ENCODE measurements at places on chromosomes 1 and 21. TPM values are rescaled to one million over a fixed set of nuclear protein-coding genes. Genes with fewer than 3 reads are reported as not detected.

OR2AJ1 gene
- not detected for total RNA-seq

DNAJC6 gene
- 0.72 TPM for total RNA-seq

- no peak for DNase-seq
Observed at GRCh38 chr1:223271085-223271781, 92.7 kb downstream of the SUSD4 start.

DNA sequence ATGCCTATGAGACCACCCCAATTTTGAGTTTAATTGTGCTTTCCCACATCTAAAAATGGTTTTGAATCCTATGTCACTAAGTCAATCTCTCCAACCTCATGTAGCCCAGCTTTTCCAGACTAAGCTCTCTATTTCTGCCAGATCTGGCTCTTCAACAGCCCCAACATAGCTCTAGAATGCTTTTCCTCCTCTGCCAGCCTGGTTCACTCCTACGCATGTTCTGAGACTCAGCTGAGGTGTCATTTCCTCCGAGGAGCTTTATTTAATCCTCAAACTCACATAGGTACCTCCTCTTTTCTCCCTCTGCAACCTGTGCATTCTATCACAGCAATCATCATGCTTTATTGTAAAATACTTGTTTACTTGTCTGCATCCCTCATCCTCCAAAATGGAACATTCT is 517.8 kb upstream of the BEND5 start:
- no peak for DNase-seq

Data from fibroblast of the aortic adventitia (primary cell).